HCT116 (cell line): ENCODE measurements at places on chromosomes 13 and 19. TPM values are rescaled to one million over a fixed set of nuclear protein-coding genes. Genes with fewer than 3 reads are reported as not detected.

Gene DEDD2
- total RNA-seq, result 32.7 TPM

DNA sequence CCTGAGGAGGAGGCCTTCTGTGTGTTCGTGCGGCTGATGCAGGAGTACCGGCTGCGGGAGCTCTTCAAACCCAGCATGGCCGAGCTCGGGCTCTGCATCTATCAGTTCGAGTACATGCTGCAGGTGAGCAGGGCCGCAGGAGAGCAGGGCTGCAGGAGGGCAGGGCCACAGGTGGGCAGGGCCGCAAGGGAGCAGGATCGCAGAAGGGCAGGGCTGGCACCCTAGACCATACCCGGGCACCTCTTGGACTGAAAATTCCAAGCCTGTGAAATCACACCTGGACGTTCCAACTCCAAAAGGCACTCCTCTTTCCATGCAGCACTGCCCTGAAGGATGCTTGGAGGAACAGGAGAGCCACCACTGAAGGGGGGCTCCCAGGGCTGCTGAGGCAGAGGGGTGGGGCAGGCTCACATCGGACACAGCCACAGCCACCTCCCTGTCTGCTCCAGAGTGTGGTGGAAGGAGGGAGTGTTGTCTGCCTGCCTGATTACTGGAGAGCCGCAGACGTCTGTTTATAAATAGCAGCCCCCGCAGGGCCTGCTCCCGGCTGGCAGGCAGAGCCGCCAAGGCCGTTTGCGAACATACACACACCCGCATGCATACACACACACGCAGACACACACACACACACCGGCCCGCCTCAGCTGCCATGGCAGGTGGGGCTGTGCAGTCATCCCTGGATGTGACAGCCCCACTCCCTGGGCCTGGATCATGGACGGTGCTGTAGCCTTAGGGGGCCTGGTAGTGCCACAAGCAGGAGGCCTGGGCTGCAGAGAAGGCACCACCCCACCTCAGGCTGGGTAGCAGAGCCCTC lies 20.2 kb downstream of the EVI5L start:
- no peaks in the 10 kb centered on the region for H3K27me3 ChIP-seq
- H3K36me3 ChIP-seq, result no peaks in the 10 kb centered on the region
- H3K4me3 ChIP-seq, result no peak overlapping the region
- DNase-seq, result no peak

GRCh38 chr19:49020931-49021895 lies 2.9 kb downstream of the CGB3 start:
- DNase-seq, result no peak
- H3K27ac ChIP-seq, result 0 out of 2 replicates have a peak overlapping the region, but pooled peaks have one; percentile 9
- H3K36me3 ChIP-seq, result no peaks in the 10 kb centered on the region
- no peaks in the 10 kb centered on the region for H3K27me3 ChIP-seq
- no peak overlapping the region for H3K4me3 ChIP-seq

- H3K27me3 ChIP-seq, result no peaks in the 10 kb centered on the region
- peak overlapping the region; percentile 13; the same call in 1 of the 2 replicates for H3K27ac ChIP-seq
- DNase-seq, result no peak
- H3K36me3 ChIP-seq, result no peaks in the 10 kb centered on the region
- peaks cover 7% of the 10 kb centered on the region; the same call in 1 of the 2 replicates for H3K4me1 ChIP-seq
Measured at GRCh38 chr19:823565-824121, 1.9 kb upstream of the PLPPR3 start.

- no peaks in the 10 kb centered on the region for H3K4me1 ChIP-seq
- no peak overlapping the region for H3K4me3 ChIP-seq
- H3K36me3 ChIP-seq, result no peaks in the 10 kb centered on the region
- no peaks in the 10 kb centered on the region for H3K27me3 ChIP-seq
Measured at GRCh38 chr13:80157261-80157932, 183.5 kb downstream of the SPRY2 start.

DNA sequence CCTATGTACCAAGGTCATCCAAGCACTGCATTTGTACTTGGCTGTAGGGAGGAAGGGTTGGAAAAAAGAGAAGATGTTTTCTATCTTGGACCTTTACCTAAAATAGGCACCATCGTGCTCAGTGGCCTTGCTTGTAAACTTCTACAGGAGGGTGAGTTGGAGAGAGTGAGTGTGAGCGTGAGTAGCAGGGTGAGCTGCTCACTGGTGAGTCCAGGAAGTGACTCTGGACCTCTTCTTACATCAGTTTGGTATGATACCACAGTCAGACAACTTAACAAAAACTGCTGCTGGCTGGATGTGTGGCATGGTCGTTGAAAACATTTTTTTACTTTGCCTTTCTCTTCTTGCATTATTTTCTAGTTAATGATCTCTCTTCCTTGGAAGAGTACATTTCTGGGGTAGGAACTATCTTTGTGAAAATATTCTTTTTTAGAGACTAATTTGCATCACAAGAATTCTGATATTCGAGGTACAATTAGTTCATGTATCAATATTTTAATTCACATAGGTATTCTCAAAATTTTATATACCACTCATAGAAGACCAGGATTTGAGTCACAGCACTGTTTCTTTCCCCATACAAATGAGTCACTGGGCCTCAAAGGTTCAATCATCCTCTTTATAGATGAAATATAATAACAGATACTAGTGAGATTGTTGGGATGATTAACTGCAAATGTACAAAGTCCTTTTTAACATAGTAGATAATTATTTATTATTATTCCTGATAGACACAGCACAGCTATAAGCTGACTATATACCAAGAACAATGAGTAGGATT lies 651 bp downstream of the SERPINE3 start:
- no peaks in the 10 kb centered on the region for H3K27me3 ChIP-seq
- no peak overlapping the region for H3K27ac ChIP-seq
- no peak for DNase-seq
- H3K36me3 ChIP-seq, result no peaks in the 10 kb centered on the region

GRCh38 chr13:21465710-21466160 lies 6.6 kb upstream of the ZDHHC20 start:
- H3K27me3 ChIP-seq, result no peaks in the 10 kb centered on the region
- no peak overlapping the region for H3K27ac ChIP-seq
- H3K4me3 ChIP-seq, result no peak overlapping the region
- no peaks in the 10 kb centered on the region for H3K36me3 ChIP-seq
- DNase-seq, result no peak

DNA sequence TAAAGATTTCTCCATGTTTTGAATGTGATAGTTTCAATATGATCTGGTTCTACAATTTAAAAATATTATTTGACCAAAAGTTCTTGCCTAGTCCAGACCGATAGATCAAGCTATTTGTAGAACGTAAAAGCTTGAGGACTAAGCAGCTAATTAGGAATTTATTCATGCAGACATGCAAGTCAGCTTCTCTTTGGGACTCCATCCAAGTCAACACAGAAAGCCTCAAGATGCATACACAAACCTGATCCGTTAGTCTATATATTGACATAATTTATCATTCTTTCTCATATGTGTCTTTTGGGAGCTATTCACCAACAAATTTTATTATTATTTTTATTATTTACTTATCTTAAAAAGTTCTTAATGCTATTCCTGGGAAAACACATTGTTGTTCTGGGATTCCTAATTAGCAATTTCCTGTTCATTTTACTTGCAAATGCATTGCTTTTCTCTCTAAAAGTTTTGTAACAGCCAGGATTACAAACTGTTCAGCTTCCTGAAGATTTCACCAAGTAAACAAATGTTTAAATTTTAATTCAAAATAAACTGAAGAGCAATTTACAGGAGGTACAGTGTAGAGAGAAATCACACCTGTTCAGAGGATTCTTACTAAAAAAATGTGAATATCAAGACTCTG lies 375.3 kb downstream of the GPC5 start:
- H3K36me3 ChIP-seq, result no peaks in the 10 kb centered on the region
- H3K27me3 ChIP-seq, result no peaks in the 10 kb centered on the region
- no peak overlapping the region for H3K27ac ChIP-seq
- no peak for DNase-seq
- no peaks in the 10 kb centered on the region for H3K4me1 ChIP-seq

GRCh38 chr13:99955107-99955746 lies 16.3 kb downstream of the ZIC5 start:
- no peaks in the 10 kb centered on the region for H3K4me1 ChIP-seq
- DNase-seq, result no peak
- no peaks in the 10 kb centered on the region for H3K27me3 ChIP-seq

DNA sequence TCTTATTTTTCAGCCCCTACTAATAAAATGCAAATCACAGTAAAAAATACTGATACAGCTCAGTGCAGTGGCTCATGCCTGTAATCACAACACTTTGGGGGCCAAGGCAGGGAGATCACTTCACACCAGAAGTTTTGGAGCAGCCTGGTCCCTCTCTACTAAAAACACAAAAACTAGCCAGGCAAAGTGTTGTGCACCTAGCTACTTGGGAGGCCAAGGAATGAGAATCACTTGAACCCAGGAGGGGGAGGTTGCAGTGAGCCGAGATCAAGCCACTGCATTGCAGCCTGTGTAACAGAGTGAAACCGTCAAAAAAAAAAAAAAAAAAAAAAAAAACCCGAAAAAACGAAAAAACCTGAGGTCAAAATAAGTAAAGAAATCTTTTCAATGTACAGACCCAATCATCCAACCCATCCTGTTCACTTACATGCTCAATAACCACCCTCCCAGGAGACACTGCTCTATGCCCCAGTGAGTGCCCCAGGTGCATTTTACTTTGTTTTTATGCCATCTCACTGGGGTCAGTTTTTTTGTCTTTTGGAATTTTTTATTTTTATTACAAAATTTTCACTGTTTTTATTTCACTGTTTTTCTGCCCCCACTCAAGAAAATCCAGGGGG lies 107.0 kb downstream of the ZNF486 start:
- H3K27ac ChIP-seq, result no peak overlapping the region
- no peak for DNase-seq
- H3K4me1 ChIP-seq, result no peaks in the 10 kb centered on the region

DNA sequence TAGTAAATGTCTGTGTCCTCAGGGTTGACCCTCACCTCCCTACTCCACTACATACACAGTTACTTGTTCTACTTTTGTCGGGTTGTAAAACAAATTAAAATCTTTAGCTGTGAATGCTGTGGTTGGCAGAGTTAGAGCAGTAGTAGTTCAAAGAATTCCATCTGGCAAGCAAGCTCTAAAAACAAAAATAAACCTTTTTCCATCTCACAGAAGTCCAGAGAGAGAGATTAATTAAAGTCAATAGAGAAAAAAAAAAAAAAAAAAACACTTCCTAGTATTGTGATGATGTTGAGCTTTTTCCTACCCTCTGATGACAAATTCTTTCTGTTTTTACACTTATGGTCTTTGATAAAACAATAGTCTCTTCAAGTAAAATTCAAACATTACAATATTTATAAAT lies 338.4 kb downstream of the PCDH17 start:
- no peak for DNase-seq
- no peaks in the 10 kb centered on the region for H3K27me3 ChIP-seq
- H3K27ac ChIP-seq, result no peak overlapping the region
- H3K4me1 ChIP-seq, result no peaks in the 10 kb centered on the region

DNA sequence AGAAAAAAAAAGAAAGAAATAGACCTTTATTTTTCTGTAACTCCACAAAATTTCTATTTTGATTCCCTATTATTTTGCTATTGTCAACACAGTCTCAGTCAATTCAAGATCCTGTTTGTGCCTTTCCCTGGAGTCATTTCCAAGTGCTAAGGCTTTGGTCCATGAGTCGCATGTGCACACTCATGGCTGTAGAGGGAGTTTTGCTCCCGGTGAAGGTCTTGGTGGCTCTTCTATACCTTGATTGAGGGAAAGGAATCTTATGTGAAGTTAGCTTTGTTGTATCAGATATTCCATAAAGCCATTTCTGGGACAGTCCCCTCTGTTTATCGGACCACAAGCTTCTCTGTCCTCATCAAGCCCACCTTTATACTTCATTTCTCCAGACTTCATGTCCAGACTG lies 58.7 kb upstream of the ALOX5AP start:
- no peak overlapping the region for H3K27ac ChIP-seq
- H3K4me1 ChIP-seq, result peaks cover 15% of the 10 kb centered on the region
- no peaks in the 10 kb centered on the region for H3K36me3 ChIP-seq

- H3K4me1 ChIP-seq, result no peaks in the 10 kb centered on the region; the same call in 1 of the 2 replicates
- DNase-seq, result no peak
- no peaks in the 10 kb centered on the region for H3K36me3 ChIP-seq
- no peaks in the 10 kb centered on the region for H3K27me3 ChIP-seq
Measured at GRCh38 chr19:9945319-9945966, 9.1 kb upstream of the OLFM2 start.

- H3K27ac ChIP-seq, result no peak overlapping the region; the same call in 1 of the 2 replicates
- peaks cover 1% of the 10 kb centered on the region; the same call in 1 of the 2 replicates for H3K36me3 ChIP-seq
- H3K4me1 ChIP-seq, result peaks cover 4% of the 10 kb centered on the region; the same call in 1 of the 2 replicates
- no peaks in the 10 kb centered on the region for H3K27me3 ChIP-seq
- H3K4me3 ChIP-seq, result no peak overlapping the region
- DNase-seq, result no peak
Measured at GRCh38 chr19:18430417-18431144, 7.4 kb downstream of the ISYNA1 start.

DNA sequence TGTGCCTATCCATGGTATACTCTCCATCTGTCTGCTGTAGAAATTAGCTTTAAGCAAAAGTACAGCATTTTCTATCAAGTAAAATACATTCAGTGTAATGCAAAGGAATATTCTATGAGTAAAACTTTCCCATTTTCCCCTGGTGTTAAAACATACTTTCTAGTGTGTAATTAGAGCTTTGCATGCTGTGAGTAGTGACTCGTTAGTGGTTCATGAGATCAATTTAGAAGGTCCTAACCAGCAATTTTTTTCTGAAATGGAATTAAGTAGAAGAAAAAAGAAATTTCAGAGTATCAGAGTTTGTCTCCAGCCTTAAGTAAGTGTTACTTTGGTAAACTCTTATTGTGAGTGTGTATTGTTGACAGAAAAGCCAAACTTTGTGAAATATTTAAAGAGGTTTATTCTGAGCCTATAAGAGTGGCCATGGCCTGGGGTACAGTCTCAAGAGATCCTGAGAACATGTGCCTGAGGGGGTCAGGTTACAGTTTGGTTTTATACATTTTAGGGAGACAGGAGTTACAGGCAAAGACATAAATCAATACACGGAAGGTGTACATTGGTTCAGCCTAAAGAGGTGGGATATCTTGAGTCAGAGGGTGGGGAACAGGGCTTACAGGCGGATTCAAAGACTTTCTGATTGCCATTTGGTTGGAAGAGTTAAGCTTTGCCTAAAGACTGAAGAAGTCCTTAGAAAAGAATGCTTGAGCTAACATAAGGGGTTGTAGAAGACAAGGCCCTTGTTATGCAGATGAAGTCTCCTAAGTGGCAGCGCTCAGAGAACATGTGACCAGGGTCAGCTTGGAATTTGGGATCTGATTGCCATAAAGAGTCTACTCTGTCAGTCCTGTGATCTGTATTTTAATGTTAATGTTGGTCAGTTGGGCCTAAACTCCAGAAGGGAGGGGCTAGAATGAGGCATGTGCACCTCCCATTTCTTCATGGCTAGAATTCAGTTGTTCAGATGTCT lies 25.5 kb downstream of the FAM187B start:
- peaks cover 15% of the 10 kb centered on the region; the same call in 1 of the 2 replicates for H3K4me1 ChIP-seq
- no peaks in the 10 kb centered on the region for H3K36me3 ChIP-seq
- no peak overlapping the region for H3K27ac ChIP-seq
- no peaks in the 10 kb centered on the region for H3K27me3 ChIP-seq
- DNase-seq, result no peak
- H3K4me3 ChIP-seq, result no peak overlapping the region

- H3K4me1 ChIP-seq, result no peaks in the 10 kb centered on the region
- H3K4me3 ChIP-seq, result no peak overlapping the region
- H3K27me3 ChIP-seq, result peaks cover 21% of the 10 kb centered on the region; the same call in 1 of the 2 replicates
- H3K27ac ChIP-seq, result no peak overlapping the region
- no peak for DNase-seq
- no peaks in the 10 kb centered on the region for H3K36me3 ChIP-seq
Measured at GRCh38 chr19:43372462-43372861, 19.0 kb downstream of the CD177 start.

Gene RFPL4A
- not detected for total RNA-seq

- H3K27ac ChIP-seq, result no peak overlapping the region
- H3K4me1 ChIP-seq, result no peaks in the 10 kb centered on the region
- no peaks in the 10 kb centered on the region for H3K27me3 ChIP-seq
- no peaks in the 10 kb centered on the region for H3K36me3 ChIP-seq
- H3K4me3 ChIP-seq, result no peak overlapping the region
- DNase-seq, result no peak
Measured at GRCh38 chr19:4738734-4739133, 15.1 kb upstream of the DPP9 start.

Gene PSG6
- not detected for total RNA-seq
